Muscle of leg (tissue), 16 donors: ENCODE measurements at places on chromosomes 2 and 18. TPM values are rescaled to one million over a fixed set of nuclear protein-coding genes. Genes with fewer than 3 reads are reported as not detected.

Gene MRPL33
- polyA plus RNA-seq: 120 TPM

DNA sequence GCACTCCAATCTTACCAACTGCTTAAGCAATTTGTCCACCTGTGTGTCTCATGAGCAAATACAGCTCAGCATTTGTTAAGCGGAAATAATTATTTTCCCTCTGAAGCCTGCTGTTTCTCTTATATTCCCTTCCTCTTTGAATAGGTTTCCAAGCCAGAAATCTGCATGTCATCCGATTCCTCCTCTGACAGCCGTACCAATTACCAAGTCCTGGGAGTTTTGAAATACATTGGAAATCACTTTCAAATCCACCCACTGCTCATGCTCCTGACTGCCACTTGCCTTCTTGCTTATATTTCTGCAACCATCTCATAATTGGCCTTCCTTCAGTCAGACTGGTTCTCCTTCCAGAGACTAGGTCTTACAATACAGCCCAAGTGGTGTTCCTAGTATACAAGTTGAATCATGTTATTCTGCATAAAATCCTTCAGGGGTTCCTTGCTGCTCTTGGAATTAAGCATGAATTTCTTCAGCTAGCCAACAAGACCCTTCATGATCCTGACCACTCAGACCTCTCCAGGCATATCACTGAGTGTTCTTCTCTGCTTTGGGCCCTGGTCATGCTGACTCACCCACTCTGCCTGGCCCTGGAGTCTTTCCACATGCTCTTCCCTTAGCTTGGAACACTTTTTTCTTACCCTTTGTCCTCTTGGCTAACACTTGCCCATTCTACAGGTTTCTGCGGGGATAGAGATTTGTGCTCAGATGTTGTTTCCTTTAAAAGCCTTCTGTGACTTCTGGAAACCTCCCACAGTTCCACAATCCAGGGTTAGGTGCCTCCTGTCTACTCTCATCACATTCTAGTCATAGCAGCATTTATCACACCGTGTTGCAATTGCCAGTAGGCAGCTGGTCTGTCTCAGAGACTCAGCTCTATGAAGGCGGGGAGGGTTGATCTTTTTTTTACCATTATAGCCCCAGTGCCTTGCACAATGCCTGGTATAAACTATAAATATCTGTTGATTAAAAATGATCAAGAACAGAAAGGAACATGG lies 157.6 kb downstream of the ARL6IP6 start:
- H3K4me3 ChIP-seq: no peak overlapping the region
- no peaks in the 10 kb centered on the region for H3K4me1 ChIP-seq
- no peak overlapping the region for H3K27ac ChIP-seq
- H3K36me3 ChIP-seq: no peaks in the 10 kb centered on the region

DNA sequence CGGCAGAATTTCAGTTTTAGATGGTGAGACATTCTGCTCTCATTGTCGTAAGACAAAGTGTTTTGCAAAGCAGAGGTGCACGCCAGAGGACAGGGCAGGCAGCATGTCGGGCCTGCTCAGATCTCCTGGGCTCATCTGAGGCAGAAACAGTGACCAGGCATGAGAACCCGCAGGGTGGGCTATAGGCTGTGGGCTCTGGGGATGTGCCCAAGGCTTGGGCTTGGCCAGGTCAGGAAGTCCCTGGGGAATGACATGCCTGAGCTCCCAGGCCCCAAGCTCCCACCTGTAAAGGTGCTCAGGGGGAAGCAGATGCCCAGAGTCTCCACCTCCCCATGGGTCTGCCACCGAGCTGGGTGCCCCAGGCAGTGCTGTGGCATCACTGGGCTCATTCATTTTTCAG lies 35.3 kb downstream of the INHBB start:
- H3K4me1 ChIP-seq: no peaks in the 10 kb centered on the region
- no peak overlapping the region for H3K27ac ChIP-seq
- no peak for DNase-seq
- no peaks in the 10 kb centered on the region for H3K36me3 ChIP-seq
- no peak overlapping the region for H3K4me3 ChIP-seq
- peaks cover 28% of the 10 kb centered on the region for H3K27me3 ChIP-seq

GRCh38 chr2:23658466-23658942 lies 268.4 kb downstream of the ATAD2B start:
- H3K4me3 ChIP-seq: no peak overlapping the region
- peaks cover 47% of the 10 kb centered on the region for H3K4me1 ChIP-seq
- peak overlapping the region; percentile 51 for H3K27ac ChIP-seq
- DNase-seq: peak; percentile 78
- no peaks in the 10 kb centered on the region for H3K36me3 ChIP-seq

DNA sequence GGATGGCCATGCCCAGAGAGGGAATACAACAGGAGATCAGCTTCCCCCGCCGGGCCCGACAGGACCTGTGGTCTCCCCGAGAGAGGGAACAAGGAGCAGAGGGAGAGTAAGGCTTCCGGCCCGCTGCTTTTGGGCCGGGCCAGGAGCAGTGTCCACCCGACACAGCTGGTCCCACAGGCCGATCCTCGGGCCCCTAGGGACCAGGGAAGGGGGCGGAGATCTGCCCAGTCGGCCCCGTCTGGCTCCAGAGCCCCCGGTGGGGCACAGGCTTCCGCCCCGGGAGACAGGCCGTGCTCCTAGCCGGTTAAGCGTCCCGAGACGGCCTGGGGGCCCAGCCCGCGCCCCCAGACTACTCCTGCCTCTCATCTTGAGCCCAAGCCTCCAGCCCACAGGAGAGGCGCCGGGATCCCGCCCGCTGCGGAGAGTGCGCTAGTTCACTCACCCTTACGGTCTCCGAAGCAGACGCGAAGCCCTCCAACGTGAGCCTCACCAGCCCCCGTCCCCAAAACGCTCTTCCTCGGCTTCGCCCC lies at the start of gene MCFD2:
Gene MCFD2 (minus strand): TSS at position 526 of the 530 bp plus-strand sequence. CDS start 6,635 bp downstream, outside the sequence.
- H3K36me3 ChIP-seq: peaks cover 13% of the 10 kb centered on the region
- peaks cover 17% of the 10 kb centered on the region for H3K4me1 ChIP-seq
- H3K27me3 ChIP-seq: no peaks in the 10 kb centered on the region
- no peak for DNase-seq

- H3K27me3 ChIP-seq: no peaks in the 10 kb centered on the region
- H3K4me3 ChIP-seq: no peak overlapping the region
- H3K36me3 ChIP-seq: no peaks in the 10 kb centered on the region
Measured at GRCh38 chr18:59927246-59927825, 27.5 kb downstream of the PMAIP1 start.

DNA sequence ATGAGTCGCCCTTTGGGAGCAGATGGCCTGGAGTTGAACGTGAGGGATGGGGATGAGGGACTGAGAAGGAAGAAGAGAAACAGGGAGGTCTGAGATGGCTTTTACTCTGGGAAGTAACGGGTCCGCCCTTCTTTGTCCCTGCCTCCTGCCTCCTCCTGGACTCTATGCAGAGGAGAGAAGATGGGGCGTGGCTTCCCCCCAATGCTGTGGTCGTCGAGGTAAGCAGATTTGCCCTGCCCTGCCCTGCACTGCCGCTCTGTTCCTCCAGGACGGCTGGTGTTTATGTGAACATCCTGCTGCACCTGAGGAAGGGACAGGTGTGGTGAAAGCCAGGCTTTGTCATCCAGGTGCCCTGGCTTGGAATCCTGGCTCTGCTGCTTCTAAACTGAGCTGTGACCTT lies 13.5 kb upstream of the NTSR2 start:
- peaks cover 19% of the 10 kb centered on the region for H3K27me3 ChIP-seq
- no peaks in the 10 kb centered on the region for H3K36me3 ChIP-seq
- no peak overlapping the region for H3K27ac ChIP-seq

DNA sequence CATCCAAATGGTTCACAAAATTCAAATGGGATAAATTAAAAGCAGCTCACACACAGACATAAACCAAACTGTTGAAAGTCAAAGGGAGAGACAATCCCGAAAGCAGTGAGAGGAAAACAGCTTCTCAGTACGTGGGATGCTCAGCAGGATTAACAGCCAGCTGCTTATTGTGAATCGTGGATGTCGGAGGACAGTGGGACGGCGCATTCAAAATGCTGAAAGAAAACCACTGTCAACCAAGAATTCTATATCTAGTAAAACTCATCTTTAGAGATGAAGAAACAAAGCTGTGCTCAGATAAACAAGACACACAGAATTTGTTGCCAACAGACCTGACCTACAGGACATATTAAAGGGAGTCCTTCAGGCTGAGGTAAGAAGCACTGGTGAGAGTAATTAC lies 102.9 kb downstream of the NFATC1 start:
- peaks cover 12% of the 10 kb centered on the region for H3K36me3 ChIP-seq
- H3K27ac ChIP-seq: no peak overlapping the region
- no peak overlapping the region for H3K4me3 ChIP-seq
- no peaks in the 10 kb centered on the region for H3K27me3 ChIP-seq
- no peak for DNase-seq

DNA sequence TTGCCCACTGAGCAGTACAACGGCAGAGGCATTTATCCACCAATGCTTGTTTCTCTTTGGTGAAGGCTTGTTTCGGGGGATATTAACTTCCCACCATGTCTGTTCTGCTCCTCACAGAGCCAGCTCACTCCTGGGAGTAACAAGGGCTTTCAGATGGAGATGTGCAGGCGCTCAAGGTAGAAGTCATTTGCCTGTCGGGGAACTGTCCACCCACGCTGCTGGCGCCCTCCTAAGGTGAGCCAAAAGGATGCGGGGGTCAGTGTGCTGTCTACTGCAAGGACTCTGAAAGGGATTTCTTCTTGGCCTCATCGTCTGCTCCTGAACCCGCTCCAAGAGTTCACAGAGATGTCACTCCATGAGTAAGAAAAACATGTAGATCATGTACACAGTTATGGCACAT lies 57.0 kb upstream of the CYRIA start:
- DNase-seq: no peak
- no peaks in the 10 kb centered on the region for H3K27me3 ChIP-seq
- peaks cover 12% of the 10 kb centered on the region for H3K4me1 ChIP-seq
- no peaks in the 10 kb centered on the region for H3K36me3 ChIP-seq
- no peak overlapping the region for H3K4me3 ChIP-seq
